ENCODE measurements at places on chromosomes 16 and 17. TPM values are rescaled to one million over a fixed set of nuclear protein-coding genes. Genes with fewer than 3 reads are reported as not detected.

MMP15 gene
- 41.2 TPM for total RNA-seq

ADAMTS18 gene
- total RNA-seq, result 47.5 TPM

KRT9 gene
- total RNA-seq, result not detected

VPS4A gene
- total RNA-seq, result 35.7 TPM

MGAT5B gene
- total RNA-seq, result 9.1 TPM

CRISPLD2 gene
- 9.9 TPM for total RNA-seq

MT1M gene
- total RNA-seq, result not detected

MRPL45 gene
- 24.4 TPM for total RNA-seq

OR3A3 gene
- not detected for total RNA-seq

SEPTIN1 gene
- 0.47 TPM for total RNA-seq

RAMP2 gene
- total RNA-seq, result 23.7 TPM

FLII gene
- 358 TPM for total RNA-seq

MLKL gene
- 28.5 TPM for total RNA-seq

GPR139 gene
- total RNA-seq, result not detected

TMEM88 gene
- 24.8 TPM for total RNA-seq

NPIPB9 gene
- total RNA-seq, result 2.0 TPM

LHX1 gene
- 1.3 TPM for total RNA-seq

OMG gene
- total RNA-seq, result 2.4 TPM

CCDC200 gene
- not detected for total RNA-seq

ZG16 gene
- not detected for total RNA-seq

ITGB3 gene
- 111 TPM for total RNA-seq

HSPB9 gene
- total RNA-seq, result not detected

TMEM231 gene
- total RNA-seq, result 5.6 TPM

NUPR1 gene
- total RNA-seq, result 0.23 TPM

GPR179 gene
- not detected for total RNA-seq

EME1 gene
- total RNA-seq, result 2.7 TPM

PRSS8 gene
- total RNA-seq, result 1.5 TPM

C16orf96 gene
- total RNA-seq, result not detected

BCKDK gene
- total RNA-seq, result 73.5 TPM

PVALEF gene
- not detected for total RNA-seq

CCP110 gene
- total RNA-seq, result 11.0 TPM

CBFA2T3 gene
- total RNA-seq, result 0.05 TPM

SLC16A13 gene
- 7.9 TPM for total RNA-seq

TNFRSF13B gene
- not detected for total RNA-seq

USP7 gene
- 58.2 TPM for total RNA-seq

CCDC40 gene
- 4.9 TPM for total RNA-seq

CDRT4 gene
- 4.8 TPM for total RNA-seq

PIPOX gene
- total RNA-seq, result not detected

KRTAP17-1 gene
- total RNA-seq, result not detected

MT1H gene
- total RNA-seq, result not detected

STH gene
- not detected for total RNA-seq

TP53TG3C gene
- not detected for total RNA-seq

PMM2 gene
- total RNA-seq, result 35.0 TPM

CCL4L2 gene
- total RNA-seq, result not detected

All from glomerular endothelial cell (primary cell).